ENCODE measurements at places on chromosomes 11 and 22.

DNA sequence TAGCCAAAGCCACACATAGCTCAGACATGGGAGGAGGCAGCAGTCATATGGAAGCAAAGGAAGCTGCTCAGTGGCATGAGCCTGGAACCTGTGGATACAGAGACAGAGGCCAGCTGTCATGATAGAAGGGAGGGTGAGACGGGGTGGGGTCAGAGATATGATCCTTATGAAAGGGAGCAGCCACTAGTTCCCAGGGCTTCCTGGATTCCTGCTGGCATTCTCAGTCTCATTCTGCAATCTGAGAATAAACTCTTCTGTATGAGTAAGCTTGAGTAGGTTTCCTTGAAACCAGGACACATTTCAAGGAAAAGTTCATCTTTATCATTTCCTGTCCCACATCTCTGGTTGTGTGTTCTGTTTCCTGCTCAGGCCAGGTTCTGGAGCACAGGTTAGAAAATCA, 220.2 kb upstream of the SNX19 start:
- DNase-seq: no peak

- DNase-seq: no peak
Observed at GRCh38 chr11:746289-747157, 741 bp upstream of the TALDO1 start.

GRCh38 chr11:79437278-79437980, 3.4 kb downstream of the TENM4 start:
- peak; percentile 31 for DNase-seq

DNA sequence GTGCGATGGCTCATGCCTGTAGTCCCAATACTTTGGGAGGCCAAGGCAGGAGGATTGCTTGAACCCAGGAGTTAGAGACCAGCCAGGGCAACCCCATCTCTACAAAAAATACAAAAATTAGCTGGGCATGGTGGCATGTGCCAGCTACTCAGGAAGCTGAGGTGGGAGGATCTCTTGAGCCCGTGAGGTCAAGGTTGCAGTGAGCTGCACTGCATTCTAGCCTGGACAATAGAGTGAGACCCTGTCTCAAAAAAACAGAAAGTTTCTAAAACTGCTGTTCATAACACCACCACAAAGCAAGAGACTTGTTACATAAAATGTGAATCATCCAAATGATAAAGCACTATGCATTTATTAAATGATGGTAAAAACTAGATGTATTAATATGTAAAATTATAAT, 40.2 kb upstream of the CCDC34 start:
- no peak for DNase-seq

- DNase-seq: no peak
Observed at GRCh38 chr11:26987731-26988130, 6.2 kb upstream of the FIBIN start.

- DNase-seq: peak; percentile 76
Observed at GRCh38 chr11:4882543-4882942, 843 bp downstream of the OR51T1 start.

- DNase-seq: no peak
Observed at GRCh38 chr11:5473921-5474320, 14.6 kb upstream of the OR52D1 start.

DNA sequence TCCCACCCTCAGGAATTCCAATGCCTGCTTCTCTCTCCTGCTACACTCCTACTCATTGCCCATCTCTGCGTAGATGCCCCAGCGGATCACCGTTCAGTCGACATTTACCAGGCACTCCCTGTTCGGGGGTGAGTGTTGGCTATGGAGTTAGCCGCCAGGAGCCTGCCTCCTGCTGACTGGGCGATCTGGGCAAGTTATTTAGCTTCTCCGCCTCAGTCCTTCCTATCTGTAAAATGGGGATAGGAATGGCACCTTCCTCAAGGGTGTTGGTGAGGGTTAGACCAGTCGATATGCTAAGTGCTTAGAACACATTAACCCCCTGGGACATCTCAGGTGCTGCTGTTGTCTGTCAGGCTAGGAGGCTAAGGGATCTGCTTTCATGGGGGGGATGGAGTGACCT, 30.9 kb downstream of the FADD start:
- no peak for DNase-seq

DNA sequence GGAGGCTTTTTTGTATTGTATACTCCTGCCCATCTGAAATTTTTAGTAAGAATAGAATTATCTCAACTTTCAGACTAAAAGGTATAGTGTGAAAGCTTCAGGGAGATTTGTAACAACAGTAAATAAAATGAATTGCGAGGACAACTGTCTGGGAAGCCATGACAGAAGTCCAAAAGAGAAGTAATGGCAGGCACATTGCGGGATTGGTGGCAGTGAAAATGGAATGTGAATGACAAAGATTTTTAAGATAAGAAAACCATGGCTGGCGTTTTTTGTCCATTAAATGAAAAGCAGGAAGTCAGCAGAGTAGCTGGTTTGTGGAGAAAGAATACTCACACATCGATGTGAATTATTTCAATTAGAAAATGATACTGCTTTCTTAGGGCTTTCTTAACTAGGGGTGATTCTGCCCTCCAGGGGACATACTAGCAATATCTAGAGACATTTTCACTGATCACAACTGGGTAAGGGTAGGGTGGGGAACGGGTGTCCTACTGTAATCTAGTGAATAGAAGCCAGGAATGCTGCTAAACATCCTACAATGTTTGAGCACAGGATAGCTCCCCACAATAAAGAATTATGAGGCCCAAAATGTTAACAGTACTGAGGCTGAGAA, 1.6 kb downstream of the NPAT start:
- no peak for DNase-seq

- no peak for DNase-seq
Observed at GRCh38 chr11:63666874-63667273, 4.3 kb downstream of the ATL3 start.

DNA sequence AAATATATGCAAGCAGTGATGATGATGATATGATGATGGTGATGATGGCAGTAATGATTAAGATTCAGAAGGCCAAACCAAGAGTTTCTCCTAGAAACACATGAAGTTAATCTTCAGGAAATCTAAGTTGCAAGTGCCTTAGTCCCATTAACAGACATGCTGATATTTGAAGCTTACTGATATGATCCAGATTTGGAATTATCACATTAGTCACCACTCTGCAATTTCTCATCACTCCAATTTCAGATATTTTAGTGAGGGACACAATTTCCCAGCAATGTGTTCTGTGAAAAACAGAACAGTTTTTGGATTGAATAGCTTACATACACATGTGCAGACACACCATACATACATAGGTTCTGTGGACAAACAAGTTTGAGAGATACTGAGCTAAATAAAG, 411.4 kb upstream of the FAT3 start:
- DNase-seq: no peak

DNA sequence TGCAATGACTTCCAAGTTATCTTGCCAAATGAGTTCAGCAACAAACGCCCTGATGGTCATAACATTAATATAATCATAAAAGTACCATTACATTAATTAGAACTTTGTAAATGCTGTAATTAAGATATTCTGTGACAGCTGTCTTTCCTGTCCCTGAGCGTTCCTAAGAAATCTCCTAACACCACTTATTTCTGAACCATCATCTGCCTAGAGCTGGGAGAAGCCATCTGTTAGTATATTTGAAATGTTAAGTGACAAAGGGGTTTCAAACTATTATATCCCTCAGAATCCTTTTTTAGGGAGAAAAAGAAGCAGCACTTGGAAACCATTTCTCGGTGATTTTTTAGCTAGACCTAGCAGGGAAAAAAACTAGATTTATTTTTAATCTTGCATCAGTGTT, 657.5 kb downstream of the FAM181B start:
- peak; percentile 93 for DNase-seq

DNA sequence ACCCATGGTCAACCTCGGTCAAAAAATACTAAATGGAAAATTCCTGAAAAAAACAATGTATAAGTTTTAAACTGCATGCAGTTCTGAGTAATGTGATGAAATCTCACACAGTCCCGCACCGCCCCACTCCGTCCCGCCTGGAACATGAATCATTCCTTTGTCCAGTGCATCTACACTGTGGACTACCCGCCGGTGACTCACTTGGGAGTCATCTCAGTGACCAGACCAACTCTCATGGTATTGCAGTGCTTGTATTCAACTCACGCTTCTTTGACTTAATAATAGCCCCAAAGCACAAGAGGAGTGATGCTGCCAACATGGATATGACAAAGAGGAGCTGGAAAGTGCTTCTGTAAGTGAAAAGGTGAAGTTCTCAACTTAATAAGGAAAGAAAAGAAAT, 48.8 kb downstream of the ARHGAP32 start:
- DNase-seq: no peak

- peak; percentile 84 for DNase-seq
Observed at GRCh38 chr11:45253640-45254039, 32.5 kb downstream of the SYT13 start.

GRCh38 chr11:131503017-131503416, 132.6 kb downstream of the NTM start:
- DNase-seq: no peak

GRCh38 chr11:6565325-6565724, 38.1 kb downstream of the RRP8 start:
- DNase-seq: no peak

- DNase-seq: peak; percentile 11
Observed at GRCh38 chr11:117562136-117562535, 234.5 kb downstream of the CEP164 start.

GRCh38 chr22:30243661-30244060, 2.9 kb downstream of the LIF start:
- DNase-seq: no peak

GRCh38 chr11:122625976-122626665, 29.4 kb upstream of the UBASH3B start:
- no peak for DNase-seq

GRCh38 chr11:63517156-63517555, 11.3 kb downstream of the LGALS12 start:
- DNase-seq: no peak

- DNase-seq: no peak
Observed at GRCh38 chr11:36364551-36365325, 68.7 kb downstream of the PRR5L start.

DNA sequence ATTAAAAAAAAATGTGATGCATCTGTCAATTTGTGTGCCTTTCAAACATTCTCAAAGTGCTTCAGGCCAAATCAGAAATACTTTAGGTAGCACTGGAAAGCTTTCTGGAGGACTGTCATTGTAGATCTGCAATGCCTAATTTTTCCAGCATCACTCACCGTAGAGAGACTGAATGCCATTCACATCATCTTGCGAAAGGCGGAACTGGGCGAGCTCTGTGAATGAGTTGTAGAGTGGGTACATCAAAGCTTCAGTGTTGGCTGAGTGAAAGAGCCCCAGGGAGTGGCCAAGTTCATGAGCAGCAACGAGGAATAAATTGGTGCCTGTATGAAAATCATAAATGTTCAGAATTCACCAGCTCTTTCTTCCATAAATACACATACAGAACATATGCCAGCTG, 4.0 kb downstream of the MMP10 start:
- no peak for DNase-seq

- DNase-seq: no peak
Observed at GRCh38 chr22:42871146-42872050, 14.3 kb upstream of the ARFGAP3 start.

DNA sequence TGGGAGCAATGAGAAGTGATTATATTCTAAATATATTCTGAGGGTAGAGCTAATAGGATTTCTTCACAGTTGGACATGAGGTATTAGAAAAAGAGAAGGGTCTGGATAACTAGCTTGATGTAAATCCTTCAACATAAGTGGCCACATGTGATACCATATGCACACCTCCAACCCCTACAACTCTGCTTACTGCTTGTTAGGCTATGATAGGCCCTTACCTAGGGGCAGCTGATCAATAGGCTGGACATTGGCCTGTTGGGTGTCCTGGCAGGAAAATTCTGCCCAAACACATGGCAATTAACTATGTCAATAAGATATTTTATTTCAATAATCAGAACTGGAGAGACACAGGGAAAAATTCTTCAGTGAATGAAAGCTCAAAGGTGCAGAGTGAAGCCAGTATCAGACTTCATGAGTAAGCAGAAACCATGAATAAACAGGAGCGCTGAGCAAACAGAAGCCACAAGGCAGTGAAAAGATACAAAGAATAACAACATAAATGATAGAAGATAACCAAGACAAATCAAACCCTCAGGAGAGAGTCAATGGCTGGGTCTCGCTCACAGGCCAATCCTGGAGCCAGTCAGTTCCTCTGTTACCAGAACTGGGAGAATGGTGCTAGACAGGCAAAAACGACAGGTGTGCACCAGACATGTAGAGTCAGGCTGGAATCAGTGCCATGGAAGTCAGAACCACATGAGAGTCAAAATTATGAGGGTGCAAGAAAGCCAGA, 46.3 kb upstream of the PSMA1 start:
- peak; percentile 82 for DNase-seq

DNA sequence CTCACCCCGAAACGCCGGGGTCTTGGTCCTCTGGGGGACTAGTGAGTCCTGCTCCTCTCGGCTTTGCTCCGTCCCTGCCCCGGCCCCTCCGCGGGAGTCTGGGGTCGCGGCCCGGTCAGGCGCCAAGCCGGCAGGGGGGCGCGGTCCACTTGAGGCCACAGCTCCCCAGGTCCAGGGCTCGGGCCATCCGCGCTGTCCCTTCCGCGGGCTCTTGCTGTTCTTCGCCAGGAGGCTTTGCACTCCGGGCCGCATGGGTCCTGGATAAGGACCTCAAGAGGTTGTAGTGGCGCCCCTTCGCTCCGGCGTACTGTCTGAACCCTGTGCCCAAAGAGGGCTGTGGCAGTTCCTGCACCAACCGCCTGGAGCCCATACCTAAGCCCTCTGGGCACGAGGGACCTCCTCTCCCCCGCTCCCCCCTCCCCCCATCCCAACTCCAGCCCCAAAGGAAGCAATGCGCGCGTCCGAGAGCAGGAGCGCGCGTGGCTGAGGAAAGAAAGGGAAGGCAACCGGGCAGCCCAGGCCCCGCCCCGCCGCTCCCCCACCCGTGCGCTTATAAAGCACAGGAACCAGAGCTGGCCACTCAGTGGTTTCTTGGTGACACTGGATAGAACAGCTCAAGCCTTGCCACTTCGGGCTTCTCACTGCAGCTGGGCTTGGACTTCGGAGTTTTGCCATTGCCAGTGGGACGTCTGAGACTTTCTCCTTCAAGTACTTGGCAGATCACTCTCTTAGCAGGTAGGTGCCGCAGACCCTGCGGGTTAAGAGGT, at the start of gene ADM:
Gene ADM, plus strand, starts transcription at position 579 of the 767 bp plus-strand sequence. CDS start 628 bp downstream, outside the sequence.
- DNase-seq: peak; percentile 82

GRCh38 chr11:112999520-112999919, 38.3 kb downstream of the NCAM1 start:
- DNase-seq: peak; percentile 8

GRCh38 chr11:19432370-19433061, 191.8 kb upstream of the E2F8 start:
- DNase-seq: no peak

- no peak for DNase-seq
Observed at GRCh38 chr11:59204746-59205145, 8.0 kb downstream of the MPEG1 start.

- DNase-seq: no peak
Observed at GRCh38 chr11:64776425-64776824, 1.9 kb downstream of the SF1 start.

- DNase-seq: peak; percentile 21
Observed at GRCh38 chr11:72085621-72086351, 5.1 kb downstream of the LRRC51 start.

All from NCI-H524 (cell line).